Skeletal muscle cell (primary cell): ENCODE measurements at places on chromosomes 3 and 15.

DNA sequence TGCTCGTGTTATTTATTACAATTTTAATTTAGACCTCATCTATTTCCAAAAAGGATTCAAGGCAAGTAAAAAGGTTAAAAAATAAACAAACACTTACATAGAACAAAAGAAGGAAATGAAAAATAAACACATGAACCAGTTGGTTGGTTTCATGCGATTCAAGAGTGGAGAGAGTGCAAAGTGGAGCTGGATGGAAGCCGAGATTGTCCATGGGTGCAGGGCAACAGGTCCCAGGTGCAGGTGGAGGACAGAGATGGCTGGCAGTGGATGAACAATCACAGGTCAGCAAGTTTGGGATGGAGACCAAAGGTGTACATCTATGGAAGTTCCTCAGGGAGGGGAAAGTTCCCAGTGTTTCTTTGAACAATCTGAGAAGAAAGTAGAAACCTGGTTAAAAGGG lies 11.6 kb upstream of the SEMA5B start:
- no peak for DNase-seq

DNA sequence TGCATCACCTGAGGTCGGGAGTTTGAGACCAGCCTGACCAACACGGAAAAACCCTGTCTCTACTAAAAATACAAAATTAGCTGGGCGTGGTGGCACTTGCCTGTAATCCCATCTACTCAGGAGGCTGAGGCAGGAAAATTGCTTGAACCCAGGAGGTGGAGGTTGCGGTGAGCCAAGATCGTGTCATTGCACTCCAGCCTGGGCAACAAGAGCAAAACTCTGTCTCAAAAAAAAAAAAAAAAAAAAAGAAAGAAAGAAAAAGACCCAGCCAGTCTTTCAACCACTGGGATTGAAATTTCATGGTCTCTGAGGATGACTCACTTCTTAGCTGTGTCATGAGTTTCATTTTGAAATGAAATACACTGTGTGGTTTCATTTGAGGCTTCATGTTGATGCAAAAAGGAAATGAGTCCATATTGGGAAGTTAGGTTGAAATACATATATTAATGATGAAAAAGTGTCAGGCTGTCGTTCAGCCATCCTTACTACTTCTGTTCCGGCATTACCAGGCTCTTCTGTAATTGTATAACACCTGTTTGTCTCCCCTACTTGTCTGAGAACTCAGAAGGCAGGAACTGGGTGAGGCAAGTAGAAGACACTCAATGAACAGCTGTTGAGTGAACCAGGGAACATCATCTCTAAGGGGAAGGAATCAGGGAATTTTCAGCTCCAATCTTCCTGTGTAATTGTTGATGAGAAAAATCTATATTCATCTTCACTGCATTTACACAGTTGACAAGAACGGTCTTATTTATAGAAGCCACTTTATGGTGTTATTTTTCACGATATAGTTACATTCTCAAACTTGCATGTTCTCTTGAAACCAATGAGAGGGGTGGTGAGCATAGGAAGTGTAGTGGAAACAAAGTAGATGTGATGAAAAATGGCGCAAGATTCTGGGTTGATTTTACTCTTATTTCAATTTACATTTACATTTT lies 87.4 kb downstream of the NFKBIZ start:
- DNase-seq: peak; percentile 81

DNA sequence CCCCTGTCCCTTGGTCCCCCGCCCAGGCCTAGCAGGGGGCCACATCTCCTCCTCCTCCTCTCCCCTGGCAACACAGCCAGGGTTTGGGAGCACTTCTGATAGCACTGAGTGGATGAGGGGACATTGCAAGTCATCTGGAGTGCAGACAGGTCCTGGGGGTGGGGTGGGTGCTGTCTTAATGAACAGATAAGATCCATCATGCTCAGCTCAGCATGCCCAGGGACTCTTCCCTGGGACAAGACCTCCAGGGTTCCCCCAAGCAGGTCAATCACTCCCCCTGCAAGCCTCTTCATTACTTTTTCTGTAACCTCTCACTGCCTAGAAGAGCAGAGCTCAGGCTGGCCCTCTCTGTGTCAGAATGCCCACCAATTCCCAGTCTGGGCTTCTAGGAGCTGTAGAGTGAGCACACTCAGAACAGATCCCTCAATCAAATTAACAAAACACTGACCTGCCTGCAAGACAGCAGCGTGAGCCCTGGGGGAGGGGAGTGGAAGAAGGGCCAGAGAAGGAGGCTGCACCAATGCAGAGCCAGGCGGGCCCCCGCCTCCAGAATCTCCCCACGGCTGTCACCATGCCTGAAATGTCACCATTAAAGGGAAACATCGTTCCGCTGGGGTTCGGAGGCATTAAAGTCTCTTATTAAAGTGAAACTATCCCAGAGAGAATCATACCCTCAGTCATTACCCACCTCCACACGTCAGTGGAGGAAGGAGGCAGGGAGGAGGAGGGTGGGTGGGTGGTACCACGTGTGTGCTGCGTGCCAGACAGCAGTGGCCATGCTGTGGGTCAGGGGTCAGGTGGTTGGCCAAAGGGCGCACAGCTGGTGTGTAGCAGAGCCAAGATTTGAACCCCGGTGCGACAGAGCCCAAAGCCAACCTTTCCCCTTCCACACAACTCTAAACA lies 114.7 kb upstream of the LINGO1 start:
- DNase-seq: no peak

GRCh38 chr3:52270252-52270754 lies 8.1 kb downstream of the WDR82 start:
- DNase-seq: no peak

DNA sequence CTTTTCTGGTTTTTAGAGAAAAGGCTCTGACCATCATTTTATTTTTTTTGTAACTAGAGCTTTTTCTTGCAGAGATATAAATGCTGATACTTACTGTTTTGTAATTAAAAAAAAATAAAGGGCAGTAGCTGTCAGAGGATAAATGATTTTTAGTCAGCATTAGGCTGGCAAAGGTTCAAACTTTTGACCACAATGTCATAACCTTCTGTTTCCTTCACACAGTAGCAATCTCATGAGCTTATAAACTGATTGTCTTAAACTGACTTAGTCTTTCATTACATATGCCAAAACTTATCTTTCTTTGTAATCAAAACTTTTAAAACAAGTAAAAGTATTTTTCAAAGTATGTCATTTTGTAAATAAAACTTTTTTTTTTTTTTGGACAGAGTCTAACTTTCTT lies 841.9 kb downstream of the OTOL1 start:
- no peak for DNase-seq

DNA sequence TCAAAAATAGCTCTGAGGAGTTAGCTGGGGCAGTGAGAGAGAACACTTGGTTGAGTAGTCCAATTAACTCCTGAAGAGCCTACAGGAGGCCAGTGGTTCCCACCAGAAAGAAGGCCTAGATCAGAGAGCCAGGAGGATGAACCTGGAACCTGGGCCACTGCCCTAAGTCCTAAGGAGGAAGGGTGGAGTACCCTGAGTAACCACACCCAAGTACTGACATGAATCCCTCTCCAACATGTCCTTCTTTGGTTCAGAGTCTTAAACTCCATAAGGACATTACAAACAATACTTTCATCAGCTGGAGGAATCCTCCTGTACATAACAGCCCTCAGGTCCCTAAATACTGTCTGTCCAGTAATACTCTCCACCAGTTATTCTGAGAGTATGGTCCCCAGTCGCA lies 25.6 kb upstream of the C3orf62 start:
- no peak for DNase-seq

DNA sequence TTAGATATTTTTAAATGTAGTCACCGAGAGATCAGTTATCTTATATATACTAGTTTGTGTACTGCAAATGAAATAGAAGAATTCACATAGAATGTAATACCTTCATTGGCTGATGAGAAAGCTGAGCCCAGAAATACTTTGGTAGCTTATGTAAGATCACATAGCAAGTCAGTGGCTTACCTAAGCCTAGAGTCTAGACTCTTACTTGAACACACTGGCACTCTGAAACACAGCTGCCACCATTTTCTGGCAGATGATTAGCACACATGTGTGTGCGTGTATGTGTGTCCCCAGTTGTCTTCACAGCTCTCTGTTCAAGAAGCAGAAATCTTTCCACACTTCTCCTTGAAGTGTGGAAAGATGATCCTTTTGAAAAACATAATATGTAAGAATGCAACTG lies 124.3 kb downstream of the NEO1 start:
- DNase-seq: no peak

DNA sequence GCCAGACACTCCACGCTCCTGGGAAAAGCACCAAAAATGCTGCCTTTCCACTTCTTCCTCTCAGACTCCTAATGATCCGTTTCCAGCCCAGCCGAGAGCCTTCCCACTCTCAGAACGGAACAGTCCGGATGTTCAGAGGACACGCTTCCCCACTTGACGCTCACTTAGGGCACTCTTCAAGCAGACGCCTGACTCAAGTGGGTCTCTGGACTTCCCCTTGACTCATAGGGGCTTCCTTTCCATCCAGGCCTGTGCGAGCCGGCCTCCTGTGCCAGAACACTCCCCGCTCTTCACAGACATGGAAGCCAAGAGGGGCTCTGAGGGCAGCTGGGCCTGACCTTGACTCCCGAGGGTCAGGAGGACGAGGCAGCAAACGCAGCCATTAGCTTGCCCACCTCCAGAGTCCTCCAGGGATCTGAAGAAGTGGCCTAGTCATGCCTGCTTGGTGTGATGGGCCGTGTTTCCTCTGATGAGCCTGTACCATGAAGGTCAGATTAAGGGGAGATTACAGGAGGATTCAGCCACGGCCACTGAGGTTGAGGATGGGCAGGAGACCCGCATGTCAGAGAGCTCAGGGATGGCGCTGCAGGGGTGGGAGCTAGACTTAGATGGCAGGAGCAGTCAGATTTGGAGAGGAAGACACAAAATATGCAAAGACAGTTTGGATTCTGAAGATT lies 114.7 kb upstream of the TLE3 start:
- DNase-seq: no peak

DNA sequence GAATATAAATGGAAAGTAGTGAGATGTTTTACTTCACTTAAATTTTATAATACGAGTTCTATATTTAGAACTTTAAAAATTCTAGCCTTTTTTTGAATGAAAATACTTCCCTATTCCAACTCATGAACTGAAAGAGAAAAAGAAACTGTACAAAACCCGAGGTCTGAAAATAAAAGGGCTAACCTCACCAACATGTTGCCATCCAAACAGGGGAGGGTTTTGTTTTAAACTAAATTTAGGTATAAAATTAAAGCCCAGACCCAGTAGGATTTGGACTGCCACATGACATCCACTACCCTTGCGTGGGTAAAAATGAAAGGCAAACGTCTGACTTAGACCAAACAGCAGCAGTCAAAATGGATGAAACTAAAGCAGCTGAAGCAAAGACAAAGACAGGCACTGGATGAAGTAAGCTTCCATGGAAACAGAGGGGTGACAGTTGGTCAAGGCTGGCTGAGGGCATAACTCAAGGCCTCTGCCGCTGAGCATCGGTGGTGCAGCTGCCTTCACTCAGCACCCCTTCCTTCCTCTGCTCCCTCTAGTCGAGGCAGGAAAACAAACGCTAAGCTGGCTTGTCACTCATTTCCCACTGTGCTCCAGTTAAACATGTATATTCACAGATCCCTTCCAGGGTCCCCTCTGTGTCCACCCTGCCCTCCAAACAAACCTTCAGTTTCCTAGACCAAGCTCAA lies 58.1 kb downstream of the TM4SF4 start:
- DNase-seq: no peak

DNA sequence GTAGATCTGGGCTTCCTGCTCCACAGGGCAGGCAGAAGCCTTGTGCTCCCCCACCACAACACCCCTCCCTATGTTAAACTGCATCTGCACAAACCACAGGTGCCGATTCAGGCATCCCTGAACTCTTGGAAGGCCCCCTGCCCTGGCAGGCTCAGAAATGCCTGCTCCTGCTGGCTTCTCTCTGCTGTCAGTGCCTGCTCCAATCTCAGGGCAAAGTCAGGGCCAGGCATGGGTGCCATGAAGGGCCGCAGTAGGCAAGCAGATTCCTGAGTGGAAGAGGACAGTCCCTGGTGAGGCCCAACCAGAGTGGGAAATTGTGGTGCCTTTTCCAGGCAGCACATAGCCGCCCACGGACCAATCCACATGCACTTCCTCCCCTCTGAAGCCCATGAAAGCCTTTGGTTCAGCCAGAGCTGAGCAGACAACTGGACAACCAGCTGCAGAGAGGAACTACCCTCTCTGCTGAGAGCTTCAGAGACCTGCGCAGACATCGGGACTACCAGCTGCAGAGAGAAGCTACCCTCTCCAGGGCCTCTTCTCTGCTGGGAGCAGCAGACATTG lies 13.6 kb downstream of the PRR20G start:
- no peak for DNase-seq

DNA sequence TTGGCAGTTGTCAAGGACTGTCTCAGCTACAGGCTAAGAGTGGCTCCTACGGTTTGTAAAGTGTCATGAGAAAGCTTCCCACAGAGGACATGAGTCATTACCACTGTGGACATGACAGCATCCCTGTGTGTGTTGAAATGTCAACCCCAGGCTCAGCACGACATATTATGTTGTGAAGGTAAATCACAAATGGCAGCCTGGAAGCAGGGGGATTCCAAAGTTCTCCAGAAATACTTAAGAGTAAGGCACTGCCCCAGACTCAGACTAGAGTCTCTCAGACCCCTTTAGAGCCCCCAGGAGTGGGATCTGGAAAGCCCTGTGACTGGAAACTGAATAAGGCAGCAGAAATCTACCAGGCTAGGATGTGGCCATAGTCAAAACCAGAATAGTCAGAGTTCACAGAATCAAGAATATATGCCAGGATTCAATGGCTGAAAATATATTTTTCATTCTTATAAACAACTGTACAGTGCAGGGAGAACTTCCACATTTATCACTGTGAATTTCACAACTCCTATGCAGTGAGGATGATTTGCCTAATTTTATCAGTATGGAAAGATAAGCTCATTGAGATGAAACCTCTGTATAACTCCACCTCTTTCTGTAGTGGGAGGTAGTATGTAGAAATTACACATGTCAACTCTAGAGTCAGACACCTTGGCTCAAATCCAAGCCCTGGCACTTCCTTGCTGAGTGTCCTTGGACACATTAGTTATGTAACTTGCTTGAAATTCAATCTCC lies 237.1 kb upstream of the CFAP20DC start:
- no peak for DNase-seq

DNA sequence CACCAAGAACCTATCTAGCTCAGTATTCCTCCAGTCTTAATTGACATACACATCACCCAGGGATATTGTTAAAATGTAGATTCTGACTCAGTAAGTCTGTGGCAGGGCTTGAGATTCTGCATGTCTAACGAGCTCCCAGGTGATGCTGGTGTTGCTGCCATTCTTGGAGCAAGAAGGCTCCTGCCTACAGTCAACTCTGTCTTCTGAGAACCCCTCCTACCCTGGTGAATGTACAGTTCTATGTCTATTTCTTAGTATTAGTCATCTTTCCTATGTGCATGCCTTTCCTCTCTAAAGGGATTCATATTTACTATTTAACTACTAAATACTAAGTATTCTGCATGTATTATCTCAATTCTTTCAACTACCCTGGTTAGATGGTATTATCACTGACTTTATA lies 268.7 kb downstream of the EDEM1 start:
- no peak for DNase-seq

DNA sequence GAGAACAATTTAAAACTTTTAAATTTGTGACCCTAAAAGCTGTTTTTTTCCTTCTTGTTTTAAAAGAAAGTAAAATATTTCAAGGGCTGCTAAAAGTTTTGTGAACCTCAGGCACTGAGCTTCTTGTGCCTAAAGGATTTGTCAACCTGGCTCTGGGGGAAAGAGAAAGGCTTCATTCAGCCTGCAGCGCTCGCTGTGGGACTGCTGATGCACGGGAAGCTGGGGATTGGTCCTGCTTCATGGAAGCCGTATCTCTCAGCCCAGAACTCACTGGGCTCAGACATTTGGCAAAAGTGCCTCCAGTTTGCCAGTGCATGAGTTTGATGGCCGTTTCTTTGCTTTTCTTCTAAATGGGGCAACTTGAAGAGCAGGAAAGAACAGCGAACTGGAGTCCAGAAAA lies 30.8 kb downstream of the TPRG1 start:
- no peak for DNase-seq

GRCh38 chr15:51681303-51681963 lies at the start of gene SCG3:
TSS of gene SCG3 (plus strand) at chr15:51681503. CDS start at chr15:51681756, 253 bp downstream.
- DNase-seq: peak; percentile 22
